ENCODE measurements at places on chromosomes 3 and 15.

DNA sequence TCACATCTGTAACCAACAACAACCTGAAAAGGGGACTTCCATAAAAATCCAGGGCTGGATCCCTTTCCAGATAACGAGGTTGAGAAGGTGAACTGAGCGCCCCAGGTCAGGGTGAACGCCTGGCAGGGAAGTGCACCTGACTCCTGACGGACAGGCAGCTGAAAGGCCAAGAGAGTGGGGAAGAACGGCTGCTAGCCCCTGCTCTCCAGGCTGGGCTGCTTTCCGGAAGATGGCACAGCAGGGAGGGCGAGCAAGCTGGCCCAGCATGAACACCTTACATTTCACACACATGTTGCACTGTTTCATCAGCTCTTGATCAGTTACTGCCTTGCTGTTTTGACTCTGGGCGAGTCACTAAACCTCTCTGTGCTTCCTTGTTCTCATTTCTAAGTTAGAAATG is 127.2 kb upstream of the IQSEC1 start:
- DNase-seq: no peak

DNA sequence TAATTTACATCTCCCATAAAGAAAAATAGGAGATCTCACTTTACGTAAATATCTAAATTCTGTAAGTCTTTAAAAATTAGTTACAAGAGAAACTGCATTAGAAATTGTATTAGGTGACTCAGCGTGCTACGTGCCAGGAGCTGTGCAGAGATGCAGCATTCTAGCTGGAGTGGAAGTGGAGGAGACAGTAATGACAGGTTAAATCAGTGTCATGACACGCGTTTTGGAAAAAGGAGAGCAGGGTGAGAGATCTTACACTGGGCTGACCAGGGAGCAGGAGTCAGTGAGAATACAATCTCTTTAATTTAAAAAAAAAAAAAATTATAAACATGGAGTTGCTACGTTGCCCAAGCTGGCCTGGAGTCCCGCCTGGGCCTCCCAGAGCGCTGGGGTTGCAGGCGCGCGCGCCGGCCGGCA is 635 bp downstream of the TUBGCP5 start:
- no peak for DNase-seq

DNA sequence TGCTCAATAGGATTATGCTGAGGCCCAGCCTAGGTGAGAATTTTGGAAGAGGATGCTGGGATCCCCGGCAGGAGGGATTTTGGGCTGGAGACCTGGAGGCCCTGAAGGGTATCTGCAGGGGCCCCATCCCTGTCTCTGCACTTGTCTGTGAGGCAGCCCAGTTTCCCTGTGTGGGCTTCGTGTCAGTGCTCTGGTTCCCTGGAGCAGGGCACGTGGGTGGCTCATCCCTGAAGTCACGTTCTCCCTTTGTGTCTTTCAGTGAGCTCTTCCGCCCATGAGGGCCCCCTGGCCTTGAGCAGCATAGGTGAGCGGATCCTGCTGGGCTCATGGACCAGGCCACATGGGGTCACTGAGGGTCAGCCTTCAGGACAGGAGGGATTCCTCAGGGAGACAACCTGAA is 217.9 kb downstream of the SNRPN start:
- DNase-seq: no peak

- DNase-seq: no peak
Measured at GRCh38 chr3:8445861-8446260, 55.8 kb upstream of the LMCD1 start.

DNA sequence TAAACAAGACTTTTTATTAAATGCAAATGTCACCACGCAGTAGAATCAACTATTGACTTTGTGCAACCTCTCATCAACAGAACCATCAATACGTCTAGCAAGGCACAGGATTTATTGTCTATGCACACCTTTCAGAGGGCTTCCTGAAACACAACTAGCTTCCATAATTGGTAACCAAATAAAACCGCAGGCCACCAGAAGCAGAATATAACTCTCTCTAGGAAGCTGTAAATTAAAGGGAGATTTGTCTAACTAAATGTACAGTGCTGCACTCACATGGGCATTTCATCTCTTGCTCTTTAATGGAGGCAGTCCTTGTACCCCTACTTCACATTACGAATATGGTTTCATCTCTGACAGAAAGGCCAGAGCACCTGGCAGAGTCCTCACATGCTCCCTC is 93.0 kb downstream of the FHIT start:
- DNase-seq: no peak

DNA sequence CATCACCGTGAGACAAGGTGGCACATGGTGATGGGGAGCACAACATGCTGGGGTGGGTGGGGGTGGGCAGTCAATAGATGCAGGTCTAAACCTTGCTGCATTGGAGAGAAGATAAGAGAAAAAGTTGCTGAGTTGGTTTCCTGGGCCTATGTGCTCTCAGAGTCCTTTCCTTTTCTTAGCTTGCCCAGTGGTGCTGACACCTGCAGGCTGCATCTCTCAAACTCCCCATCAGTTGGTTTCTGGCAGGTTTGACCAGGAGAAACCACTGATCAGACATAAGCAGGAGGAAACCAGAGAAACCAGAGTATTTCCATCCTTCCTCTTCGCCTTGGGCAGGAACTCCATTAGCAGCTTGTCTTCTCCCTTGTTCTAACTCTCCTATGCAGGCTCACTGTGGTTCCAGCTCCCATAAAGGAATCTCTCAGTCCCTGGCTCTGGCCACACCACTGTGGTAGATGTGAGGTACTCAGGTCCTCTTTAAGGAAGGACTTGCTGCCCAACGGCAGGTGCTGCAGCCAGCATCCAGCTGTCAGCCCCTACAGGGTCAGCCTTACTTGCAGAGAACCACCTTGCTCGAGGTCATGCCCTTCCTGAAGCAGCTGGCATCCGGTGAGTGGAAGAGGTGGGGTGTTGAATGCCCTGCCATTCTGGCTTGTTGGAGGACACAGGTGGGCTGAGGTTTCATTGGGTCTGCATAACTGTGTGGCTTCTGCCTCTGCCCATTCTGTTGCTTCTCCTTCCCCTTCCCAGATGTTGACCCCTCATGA is 172.3 kb upstream of the ANKRD28 start:
- DNase-seq: no peak

DNA sequence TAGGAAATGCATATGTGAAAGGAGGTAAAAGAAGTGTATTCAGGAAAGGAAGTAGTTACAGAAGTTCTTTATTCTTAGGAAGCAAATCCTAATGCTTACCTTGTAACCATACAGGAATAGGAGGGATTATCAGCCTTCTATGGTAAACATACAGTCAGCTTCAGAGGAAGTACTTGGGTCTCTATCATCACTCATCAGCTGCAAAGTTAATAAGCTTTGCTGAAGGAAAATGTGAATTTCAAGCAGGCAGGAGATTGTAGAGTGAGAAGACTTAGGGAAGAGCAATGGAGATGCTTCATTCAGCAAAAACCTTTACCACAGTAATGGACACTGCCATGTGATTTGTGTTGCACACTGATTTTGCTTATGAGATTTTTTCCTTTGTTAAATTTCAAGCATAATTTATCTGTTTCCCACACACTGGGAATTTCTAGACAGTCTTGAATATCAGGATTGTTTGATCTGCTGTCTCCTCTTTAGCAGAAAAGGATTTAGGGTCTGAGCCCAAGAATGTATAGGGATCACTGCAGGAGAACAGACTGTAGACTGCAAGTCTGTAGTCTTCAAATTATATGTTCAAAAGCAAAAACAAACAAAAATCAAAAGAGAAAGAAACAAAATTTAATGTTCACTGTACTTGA is 150.8 kb downstream of the ZNF609 start:
- DNase-seq: no peak

DNA sequence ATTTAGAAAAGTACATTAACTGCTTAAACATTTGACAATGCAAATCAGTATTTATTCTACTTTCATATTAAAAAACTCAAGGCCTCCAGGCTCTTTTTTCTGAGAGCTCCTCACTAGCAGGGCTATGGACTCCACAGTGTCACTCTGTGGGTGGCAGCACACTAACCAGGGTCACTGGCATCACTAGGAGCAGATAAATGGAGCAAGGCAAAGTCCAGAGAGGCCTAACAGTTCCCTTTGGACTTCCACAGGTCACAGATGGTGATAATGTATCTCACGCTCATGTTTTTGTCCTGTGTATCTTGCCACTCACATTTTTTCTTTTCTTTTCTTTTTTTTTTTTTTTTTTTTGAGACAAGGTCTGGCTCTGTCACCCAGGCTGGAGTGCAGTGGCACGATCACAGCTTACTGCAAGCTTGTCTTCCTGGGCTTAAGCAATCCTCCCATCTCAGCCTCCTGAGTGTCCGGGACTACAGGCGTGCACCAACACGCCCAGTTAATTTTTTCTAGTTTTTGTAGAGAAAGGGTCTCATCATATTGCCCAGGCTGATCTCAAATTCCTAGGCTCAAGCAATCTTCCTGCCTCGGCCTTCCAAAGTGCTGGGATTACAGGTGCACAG is 7.8 kb downstream of the SPG21 start:
- DNase-seq: no peak

DNA sequence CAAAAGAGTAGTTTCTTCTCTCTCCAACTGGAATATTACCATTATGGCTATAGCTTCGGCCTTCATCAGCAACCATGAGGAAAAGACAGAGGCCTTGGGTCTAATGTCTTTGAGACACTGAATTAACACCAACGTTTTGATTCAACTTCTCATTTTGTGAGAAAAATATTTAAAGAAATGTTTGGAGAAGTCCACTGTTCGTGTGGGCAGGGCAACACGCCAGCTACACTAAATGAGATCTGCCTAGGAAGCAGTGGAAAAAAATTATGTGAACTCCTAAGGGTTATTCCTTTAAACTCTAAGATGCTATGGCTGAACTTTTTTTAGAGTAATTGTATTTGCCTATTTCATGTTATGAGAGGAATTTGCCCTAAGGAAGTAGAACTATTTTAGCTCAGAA is 41.8 kb downstream of the NCEH1 start:
- no peak for DNase-seq

DNA sequence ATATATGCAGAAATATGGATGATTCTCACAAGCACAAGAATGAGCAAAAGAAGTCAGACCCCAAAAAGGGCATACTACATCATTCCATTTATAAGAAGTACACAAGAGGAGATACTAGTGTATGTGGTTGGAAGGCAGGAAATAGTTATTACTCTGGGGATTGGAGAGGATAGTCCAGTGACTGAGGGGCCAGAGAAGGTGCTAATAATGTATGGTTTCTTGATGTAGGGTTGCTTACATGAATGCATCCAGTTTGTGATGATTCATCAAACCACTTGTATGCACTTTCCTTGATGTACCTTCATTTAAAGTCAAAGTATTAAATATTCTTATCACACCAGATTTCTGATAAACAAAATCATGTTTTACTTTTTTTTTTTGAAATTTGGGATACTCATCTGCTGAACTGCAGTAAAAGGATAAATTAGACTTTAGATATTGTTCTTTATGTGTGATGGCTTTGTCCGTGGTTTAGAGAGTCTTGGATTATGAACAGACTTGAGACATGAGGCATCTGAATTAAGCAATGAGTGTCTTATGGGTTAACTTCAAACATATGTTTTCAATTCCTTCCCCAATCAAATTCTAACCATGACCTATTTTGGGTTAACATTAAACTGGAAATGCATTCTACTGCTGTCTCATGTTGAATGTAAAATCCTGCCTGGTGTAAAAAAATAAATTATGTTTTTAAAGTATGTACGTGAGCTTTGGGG is 171.2 kb downstream of the SEMA6D start:
- no peak for DNase-seq

GRCh38 chr3:23385327-23385726 is 182.2 kb downstream of the UBE2E2 start:
- no peak for DNase-seq

- no peak for DNase-seq
Measured at GRCh38 chr15:25176616-25176923, 221.8 kb downstream of the SNRPN start.

DNA sequence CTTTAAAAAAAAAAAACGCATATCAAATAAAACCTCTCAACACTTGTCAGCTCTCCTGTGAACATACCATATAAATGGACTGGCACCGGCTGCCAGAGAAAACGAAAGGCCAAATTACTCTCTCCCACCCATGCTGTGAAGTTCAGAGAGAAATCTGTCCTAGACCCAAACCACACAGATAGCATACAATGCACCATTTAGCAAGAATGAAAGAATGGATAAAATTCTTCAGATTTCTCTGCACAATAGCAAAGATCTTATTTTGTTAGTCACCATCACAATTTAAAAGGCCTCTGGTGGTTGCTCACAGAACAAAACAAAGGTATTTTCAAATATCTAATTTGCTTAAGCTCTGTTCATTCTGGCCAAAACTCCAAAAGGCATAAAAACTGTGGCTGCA is 93.9 kb upstream of the BHLHE40 start:
- no peak for DNase-seq

GRCh38 chr3:159069091-159069490 is 267.2 kb downstream of the MFSD1 start:
- DNase-seq: no peak

- DNase-seq: no peak
Measured at GRCh38 chr3:106018102-106018501, 149.3 kb upstream of the CBLB start.

DNA sequence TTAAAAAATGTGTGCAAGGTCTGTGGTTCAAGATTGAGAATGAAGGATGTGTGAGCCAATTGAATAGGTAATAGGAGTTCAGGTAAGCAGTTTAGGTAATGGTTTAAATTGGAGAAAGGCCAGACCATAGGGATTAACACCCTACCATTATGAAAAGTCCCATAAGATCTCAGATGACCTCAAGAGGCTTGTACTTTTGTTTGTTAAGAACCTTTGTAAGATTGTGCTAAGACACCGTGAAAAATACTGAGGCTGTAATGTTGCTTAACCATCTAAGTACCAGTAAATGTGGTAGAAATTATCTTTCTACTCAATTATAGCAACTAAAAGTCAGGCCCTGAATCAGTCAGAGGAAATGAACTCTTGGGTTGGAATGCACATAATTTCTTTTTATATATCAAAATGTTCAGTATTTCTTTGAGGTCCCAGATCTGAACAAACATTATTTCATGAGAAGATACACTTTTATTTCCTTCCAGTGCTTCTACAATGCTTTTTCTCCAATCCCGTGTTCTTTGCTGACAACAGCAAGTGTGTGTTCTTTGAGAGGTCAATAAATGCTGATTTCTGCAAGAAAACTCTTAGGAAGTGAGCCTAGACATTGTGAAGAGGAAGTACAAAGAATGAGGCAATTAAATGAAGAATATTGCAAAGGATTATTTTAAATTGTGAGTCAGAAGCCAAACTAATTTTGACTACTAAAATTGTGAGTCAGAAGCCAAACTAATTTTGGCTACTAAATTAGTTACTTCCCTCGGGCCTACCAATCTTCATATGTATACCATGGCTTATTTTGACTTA is 66.4 kb downstream of the TCF12 start:
- no peak for DNase-seq

DNA sequence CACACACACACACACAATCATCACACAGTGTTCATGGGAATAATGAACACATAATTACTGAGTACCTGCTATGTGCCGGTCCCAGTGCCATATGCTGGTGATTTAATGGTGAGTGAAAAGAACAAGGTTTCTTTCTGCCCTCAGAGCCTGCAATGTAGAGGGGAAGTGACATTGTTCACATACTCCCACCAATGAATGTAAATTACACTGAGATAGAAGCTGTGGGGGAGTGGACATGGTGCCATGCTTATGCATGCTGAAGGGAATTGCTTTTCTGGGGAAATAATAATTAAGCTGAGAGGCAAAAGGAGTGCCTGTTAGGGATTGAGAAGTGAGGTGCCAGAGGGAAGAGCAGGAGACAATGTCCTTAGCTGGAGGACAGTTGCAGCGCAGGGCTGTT is 175.1 kb downstream of the MFSD1 start:
- no peak for DNase-seq

GRCh38 chr3:38028621-38029361 is 651 bp downstream of the PLCD1 start:
- DNase-seq: no peak
